ENCODE measurements at places on chromosomes 11 and 22. TPM values are rescaled to one million over a fixed set of nuclear protein-coding genes. Genes with fewer than 3 reads are reported as not detected.

The CCDC116 gene
- 0.09 TPM for total RNA-seq

The NDUFA6 gene
- total RNA-seq: 71.7 TPM

The PATE4 gene
- total RNA-seq: not detected

The CDC42EP2 gene
- total RNA-seq: 21.6 TPM

The KCNJ11 gene
- total RNA-seq: 1.3 TPM

The AMBRA1 gene
- total RNA-seq: 16.2 TPM

The MS4A6E gene
- not detected for total RNA-seq
